T-helper 17 cell (primary cell): ENCODE measurements at places on chromosomes 5 and 9.

DNA sequence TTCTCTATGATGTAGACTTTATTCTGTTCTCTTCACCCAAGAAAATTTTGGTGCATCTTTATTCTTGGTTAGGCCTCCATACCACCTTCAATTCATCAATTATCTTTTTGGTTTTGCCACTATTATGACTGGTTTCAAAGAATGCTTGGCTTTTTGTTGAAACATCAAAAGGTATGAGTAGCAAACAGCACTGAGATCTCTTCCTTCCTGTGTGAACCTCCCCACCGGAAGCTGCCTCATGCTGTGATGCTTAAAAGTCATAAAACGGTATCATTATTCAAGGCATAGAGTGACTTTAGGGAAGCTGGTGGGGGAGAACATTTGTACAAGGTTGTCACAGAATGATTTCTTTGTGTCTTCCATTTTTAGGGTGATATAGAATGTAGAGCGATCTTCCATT is 70.6 kb downstream of the IQGAP2 start:
- no peak for DNase-seq

- no peak for DNase-seq
Observed at GRCh38 chr5:141771031-141771430, 89.0 kb upstream of the ARAP3 start.

GRCh38 chr5:115977988-115978387 is 15.7 kb downstream of the LVRN start:
- no peak for DNase-seq

DNA sequence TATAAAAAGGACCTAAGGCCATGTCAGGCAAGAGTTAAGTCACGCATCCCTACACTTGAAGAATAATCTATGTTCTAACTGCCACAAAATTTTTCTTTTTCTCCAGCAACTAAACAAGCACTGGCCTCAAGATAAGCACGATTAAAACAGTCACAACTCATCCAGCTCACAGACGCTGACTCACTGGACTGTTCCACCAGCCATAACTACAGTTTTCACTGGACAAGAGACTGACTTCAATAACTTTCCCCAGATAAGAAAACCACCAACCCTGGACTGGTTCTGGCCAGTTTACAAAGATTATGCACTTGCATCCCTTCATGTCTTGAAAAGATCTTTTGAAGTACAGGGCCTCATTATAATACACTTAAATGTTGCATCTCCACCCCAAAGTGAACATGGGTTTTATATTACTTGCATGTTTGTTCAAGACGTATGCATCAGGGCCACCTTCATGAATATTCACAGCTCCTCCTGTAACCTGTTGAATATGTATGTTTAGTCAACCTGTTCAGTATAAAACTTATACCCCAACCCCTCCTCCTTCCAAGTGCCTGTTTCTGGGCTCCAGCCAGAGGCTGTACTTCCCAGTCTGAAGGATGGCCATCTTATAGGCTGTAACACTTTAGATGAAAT is 129.3 kb upstream of the EPB41L4A start:
- DNase-seq: no peak

DNA sequence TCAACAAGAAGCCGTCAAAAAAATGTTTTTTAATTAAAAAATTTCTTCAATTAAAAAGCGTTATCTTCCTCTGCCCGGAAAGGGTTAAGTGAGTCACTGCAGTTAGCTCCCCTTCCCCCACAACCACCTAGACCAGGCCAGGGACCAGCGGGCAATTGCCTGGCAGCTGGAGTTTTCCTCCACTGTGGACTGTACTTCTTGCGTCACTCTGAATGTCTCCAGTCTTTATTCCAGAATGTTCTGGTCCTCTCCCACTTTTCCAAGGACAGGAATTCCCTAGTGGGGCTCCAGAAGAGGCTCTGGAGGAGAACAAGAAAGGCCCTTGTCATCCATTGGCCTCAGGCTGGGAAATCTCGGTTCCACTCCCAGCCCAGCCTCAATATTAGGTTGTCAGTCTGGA is 114.0 kb downstream of the C9orf50 start:
- DNase-seq: no peak

DNA sequence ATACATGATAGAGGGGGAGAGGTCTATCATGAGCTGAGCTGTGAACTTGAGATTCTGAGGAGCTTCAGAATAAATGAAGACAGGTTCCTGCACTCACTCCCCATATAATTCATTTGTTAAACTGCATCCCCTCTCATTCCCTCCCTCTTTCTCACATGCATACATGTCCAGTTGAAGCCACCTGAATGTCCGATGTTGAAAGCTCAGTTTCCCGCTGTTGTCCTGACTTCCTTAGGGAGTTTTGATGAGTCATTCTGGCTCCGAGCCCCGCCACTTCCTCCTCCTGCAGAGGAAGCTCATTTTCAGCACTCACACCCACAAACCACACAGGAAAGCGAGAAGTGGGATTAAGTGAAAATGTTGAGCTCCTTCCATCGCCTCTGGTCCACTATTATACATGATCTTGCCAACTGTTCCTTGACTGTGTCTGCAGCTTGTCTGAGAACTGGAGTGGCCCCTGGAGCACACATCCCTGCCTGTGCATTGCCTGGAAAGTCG is 121.2 kb downstream of the CEMIP2 start:
- DNase-seq: no peak

DNA sequence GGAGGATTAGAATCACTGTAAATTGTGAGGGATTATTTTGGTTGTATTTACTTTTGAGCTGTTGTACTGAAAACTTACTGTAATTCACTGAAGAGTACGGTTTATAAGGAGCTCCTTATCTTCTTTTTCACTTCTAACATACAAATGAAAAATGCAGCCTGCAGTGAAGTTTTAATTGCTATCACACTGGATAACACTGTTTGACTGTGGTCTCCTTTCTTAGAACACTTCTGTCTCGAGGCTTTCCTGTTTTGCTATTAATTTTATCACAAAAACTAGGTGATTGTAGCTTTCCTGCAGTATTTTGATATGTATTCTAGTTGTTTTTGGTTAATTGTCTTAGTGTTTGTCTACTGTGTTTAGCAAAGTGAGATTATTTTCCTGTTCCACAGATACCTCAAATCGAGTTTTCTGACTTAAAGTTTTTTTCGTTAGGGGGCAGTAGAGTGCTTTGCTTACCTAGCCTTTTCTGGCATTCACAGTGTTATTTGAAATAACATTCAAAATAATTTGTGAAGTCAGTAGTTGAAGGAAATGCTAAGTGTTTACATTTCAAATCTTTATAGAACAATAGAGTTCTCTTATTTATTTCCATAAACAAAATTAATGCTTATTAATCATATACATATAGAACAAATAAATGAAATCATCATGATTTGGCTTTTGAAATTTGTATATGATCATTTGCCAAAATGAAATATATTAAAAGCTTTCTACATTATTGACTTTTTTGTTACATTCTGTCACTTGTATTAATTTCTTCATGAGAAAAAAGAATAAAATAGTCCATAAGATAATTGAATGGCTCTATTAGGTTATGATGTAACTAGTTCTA is 52.9 kb downstream of the COMMD10 start:
- DNase-seq: no peak

- no peak for DNase-seq
Observed at GRCh38 chr5:126139086-126139485, 284.1 kb upstream of the GRAMD2B start.

DNA sequence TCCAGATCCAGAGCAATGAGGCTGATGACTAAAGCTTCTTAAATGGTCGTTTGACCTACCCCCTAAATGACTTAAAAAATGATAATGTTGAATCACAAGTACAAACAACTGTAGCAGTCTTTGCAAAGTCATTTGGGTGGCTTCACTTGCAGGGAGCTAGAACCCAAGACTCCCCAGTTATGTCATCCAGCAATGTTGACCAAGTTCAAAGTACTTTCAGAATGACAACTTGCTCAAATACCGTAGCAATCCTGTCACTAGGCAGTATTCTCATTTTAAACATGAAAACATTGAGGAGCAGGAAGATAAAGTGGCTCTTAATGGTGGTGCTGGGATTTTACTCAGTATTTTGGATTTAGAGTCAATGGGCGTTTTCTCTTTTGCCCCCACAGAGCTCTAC is 1217.0 kb upstream of the DMAC1 start:
- DNase-seq: no peak

DNA sequence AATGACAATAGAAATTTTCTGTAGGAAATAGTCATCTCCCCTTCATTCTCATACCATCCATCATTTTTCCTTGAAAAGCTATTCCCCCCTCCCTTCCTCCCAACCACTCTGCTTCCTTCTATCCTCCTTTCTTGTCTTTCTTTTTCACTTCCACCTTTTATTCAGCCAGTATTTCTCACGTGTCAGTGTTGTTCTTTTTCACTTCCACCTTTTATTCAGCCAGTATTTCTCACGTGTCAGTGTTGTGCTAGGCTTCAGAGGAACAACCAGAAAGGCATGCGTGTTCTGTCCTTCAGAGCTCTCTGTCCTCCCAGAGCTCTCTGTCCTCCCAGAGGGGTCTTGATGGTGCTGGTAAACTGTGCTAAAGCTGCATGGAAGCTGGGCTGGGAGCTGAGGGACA is 419.6 kb downstream of the GADD45G start:
- DNase-seq: no peak

GRCh38 chr5:6731465-6732237 is 18.4 kb downstream of the TENT4A start:
- no peak for DNase-seq

GRCh38 chr9:22986556-22986955 is 539.9 kb downstream of the DMRTA1 start:
- no peak for DNase-seq

GRCh38 chr9:111898331-111899096 is 1.9 kb downstream of the UGCG start:
- no peak for DNase-seq

DNA sequence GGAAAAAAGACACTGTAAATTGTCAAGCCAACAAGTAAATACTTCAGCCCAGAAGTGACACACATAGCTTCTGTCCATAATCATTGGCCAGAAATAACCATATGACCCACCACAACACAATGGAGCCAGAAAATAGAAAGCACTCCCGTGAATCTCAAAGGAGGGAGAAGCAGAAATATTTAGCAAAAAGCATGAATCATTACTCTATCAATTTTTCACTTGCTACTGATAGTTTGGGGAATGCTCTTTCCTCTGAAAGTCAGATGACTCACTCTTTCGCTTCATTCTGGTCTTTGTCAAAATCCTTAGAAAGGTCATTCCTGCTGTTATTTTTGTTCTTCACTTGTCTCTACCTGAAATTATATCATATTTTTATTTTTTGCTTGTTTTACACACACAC is 312.6 kb downstream of the TMEM232 start:
- no peak for DNase-seq

DNA sequence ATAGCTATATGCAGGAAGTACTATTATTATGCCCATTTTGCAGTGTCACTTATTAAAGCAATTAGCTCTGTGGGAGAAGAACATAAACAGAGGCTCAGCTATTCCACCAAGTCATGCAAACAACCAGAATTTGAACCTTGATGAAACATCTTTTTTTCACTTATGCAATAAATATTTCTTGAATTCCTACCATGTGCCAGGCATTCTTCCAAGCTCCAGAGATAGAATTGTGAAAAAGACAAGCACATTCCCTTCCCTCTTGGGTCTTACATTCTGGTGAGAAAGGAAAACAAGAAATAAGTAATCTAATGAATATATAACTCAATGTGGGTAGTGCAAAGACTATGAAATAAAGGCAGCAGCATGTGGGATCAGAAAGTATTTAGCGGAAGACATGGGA is 32.1 kb upstream of the ADRB2 start:
- DNase-seq: no peak

GRCh38 chr5:123665822-123666371 is 153.9 kb downstream of the CSNK1G3 start:
- no peak for DNase-seq

DNA sequence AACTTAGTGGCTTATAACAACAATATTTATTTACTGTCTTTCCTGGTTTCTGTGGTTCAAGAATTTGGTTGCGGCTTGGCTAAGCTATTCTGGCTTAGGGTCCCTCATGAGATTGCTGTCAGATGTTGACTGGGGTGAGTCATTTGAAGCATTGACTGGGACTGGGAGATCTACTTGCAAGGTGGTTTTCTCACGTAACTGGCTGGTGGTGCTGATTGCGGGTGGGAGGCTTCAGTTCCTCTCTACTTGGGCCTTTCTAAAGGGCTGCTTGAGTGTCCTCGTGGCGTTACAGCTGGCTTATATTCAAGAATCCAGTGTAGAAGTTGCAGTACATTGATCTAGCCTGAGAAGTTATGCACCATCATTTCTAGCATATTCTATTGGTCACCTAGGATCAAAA is 218.5 kb upstream of the ELAVL2 start:
- DNase-seq: no peak

DNA sequence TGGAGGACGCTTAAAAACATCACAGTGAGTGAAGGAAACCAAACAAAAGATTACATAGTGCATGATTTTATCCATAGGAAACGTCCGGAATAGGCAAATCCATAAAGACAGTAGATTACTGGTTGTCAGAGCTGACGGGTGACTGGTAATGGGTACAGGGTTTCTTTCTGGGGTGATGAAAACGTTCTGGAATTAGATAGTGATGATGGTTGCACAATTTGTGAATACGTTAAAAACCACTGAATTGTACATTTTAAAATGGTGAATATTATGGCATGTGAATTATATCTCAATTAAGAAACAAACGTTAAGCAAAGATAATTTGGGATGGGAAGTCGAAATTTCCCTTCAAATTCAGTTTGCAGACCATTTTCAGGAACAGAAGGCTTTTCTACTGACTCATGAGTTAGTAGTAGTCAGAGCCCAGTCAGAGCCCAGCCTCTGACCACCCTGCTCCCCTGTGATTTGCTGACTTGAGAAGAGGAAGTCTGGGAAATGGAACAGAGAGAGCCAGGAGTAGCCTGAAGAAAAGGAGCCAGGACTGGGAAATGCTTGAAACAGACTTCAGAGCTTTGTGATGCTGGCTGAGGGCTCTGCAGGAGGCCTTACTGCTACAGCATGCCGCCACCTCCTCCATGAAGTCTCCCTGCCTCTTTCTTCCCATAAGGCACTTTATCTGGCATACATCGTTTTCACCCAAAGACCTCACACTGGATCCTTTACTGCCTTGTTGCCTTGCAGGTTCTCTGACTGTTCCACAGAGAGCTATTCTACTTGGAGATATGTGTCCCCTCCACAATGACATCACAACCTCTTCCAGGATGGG is 46.4 kb upstream of the CTNNA1 start:
- DNase-seq: no peak

DNA sequence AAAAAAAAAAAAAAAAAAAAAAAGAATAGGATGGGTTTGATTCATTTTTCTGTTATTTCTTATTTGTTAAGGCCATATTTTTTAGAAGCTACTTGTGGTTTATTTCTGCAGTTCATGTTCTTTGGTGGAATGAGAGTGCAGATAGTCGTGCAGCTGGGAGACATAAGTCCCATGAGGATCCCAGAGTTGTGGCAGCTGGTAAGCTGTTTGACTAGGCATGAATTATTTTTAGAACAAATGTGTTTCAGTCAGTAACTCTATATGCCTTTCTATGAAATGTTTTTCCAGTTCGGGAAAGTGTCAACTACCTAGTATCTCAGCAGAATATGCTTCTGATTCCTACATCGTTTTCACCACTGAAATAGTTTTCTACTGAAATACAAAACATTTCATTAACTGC is 5.0 kb upstream of the NIPSNAP3B start:
- no peak for DNase-seq

- no peak for DNase-seq
Observed at GRCh38 chr9:106575823-106576222, 287.1 kb upstream of the ZNF462 start.
